Sigmoid colon (tissue), 7 donors: ENCODE measurements at places on chromosomes 7 and 10. TPM values are rescaled to one million over a fixed set of nuclear protein-coding genes. Genes with fewer than 3 reads are reported as not detected.

The SCRN1 gene
- 53.9 TPM for total RNA-seq

The TRAPPC14 gene
- total RNA-seq: 7.3 TPM

The IKZF1 gene
- total RNA-seq: 20.5 TPM

The CALD1 gene
- total RNA-seq: 1,439 TPM

The GATA3 gene
- not detected for total RNA-seq

The LAMB4 gene
- total RNA-seq: not detected

The CH25H gene
- total RNA-seq: not detected

The STMP1 gene
- total RNA-seq: 20.1 TPM

The FANK1 gene
- 1.5 TPM for total RNA-seq

The ERCC6 gene
- 16.6 TPM for total RNA-seq

The WNT2 gene
- not detected for total RNA-seq

The TMEM176B gene
- 47.4 TPM for total RNA-seq

The ENTPD1 gene
- 19.9 TPM for total RNA-seq

The ADCK2 gene
- total RNA-seq: 20.5 TPM

The DKK1 gene
- total RNA-seq: 2.8 TPM

The SPDYE1 gene
- not detected for total RNA-seq

The DGKB gene
- 11.3 TPM for total RNA-seq

The PAPOLB gene
- total RNA-seq: not detected

The SH2D4B gene
- total RNA-seq: not detected

The RPEL1 gene
- total RNA-seq: not detected

The LRMDA gene
- total RNA-seq: 16.6 TPM

The NKX2-3 gene
- 33.1 TPM for total RNA-seq

The GDF2 gene
- not detected for total RNA-seq

The ABCB1 gene
- 5.7 TPM for total RNA-seq

The KCP gene
- 0.28 TPM for total RNA-seq

The URGCP gene
- total RNA-seq: 18.4 TPM

The UNCX gene
- total RNA-seq: not detected

The MIOS gene
- total RNA-seq: 32.9 TPM

The KIAA1217 gene
- total RNA-seq: 7.6 TPM

The CNNM2 gene
- 6.1 TPM for total RNA-seq

The EVX1 gene
- total RNA-seq: not detected

The INSYN2A gene
- total RNA-seq: 0.33 TPM

The BRAT1 gene
- 17.8 TPM for total RNA-seq

The DNAH11 gene
- total RNA-seq: under 0.01 TPM

The CLRN3 gene
- total RNA-seq: not detected

The SHTN1 gene
- total RNA-seq: 5.8 TPM

The COL17A1 gene
- total RNA-seq: not detected

The SSC4D gene
- not detected for total RNA-seq

The ANAPC16 gene
- 187 TPM for total RNA-seq

The TFPI2 gene
- total RNA-seq: 3.8 TPM

The RSPH10B gene
- total RNA-seq: 0.16 TPM

The CACNB2 gene
- total RNA-seq: 56.9 TPM

The FGFBP3 gene
- not detected for total RNA-seq

The CALML3 gene
- not detected for total RNA-seq

The CPN1 gene
- not detected for total RNA-seq

The ANXA8L1 gene
- not detected for total RNA-seq

The KMT2E gene
- total RNA-seq: 84.7 TPM

The C7orf33 gene
- not detected for total RNA-seq

The DDX50 gene
- total RNA-seq: 39.1 TPM

The COPG2 gene
- total RNA-seq: 11.7 TPM

The CD36 gene
- total RNA-seq: 114 TPM
